ENCODE measurements at places on chromosomes 11 and 22. TPM values are rescaled to one million over a fixed set of nuclear protein-coding genes. Genes with fewer than 3 reads are reported as not detected.

The PRR33 gene
- polyA plus RNA-seq: not detected

The MS4A14 gene
- polyA plus RNA-seq: 0.34 TPM

- no peak for DNase-seq
- H3K4me1 ChIP-seq: peaks cover 12% of the 10 kb centered on the region
- no peaks in the 10 kb centered on the region for H3K27me3 ChIP-seq
- H3K4me3 ChIP-seq: no peak overlapping the region
Observed at GRCh38 chr11:67286621-67287333, 2.3 kb upstream of the ANKRD13D start.

DNA sequence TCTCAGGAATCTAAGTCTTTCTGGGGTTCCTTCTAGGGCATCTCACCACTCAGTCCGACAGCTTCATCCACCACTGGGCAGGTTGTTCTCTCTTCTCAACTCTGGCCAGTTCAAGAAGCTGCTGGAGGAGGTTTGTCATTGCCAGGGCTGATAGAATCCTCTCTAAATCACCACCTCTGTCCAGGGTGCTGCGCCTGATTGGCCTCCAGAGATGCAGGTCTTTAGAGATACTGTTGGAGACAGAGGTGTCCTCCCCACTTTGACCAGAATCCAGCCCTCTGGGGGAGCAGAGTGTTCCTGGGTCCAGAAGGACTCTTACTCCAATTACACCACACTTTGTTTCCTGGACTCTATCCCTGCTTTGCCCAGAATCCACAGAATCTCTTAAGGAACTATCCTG is 90.2 kb downstream of the NELL1 start:
- no peaks in the 10 kb centered on the region for H3K36me3 ChIP-seq
- no peaks in the 10 kb centered on the region for H3K27me3 ChIP-seq
- H3K4me1 ChIP-seq: no peaks in the 10 kb centered on the region
- no peak overlapping the region for H3K4me3 ChIP-seq

DNA sequence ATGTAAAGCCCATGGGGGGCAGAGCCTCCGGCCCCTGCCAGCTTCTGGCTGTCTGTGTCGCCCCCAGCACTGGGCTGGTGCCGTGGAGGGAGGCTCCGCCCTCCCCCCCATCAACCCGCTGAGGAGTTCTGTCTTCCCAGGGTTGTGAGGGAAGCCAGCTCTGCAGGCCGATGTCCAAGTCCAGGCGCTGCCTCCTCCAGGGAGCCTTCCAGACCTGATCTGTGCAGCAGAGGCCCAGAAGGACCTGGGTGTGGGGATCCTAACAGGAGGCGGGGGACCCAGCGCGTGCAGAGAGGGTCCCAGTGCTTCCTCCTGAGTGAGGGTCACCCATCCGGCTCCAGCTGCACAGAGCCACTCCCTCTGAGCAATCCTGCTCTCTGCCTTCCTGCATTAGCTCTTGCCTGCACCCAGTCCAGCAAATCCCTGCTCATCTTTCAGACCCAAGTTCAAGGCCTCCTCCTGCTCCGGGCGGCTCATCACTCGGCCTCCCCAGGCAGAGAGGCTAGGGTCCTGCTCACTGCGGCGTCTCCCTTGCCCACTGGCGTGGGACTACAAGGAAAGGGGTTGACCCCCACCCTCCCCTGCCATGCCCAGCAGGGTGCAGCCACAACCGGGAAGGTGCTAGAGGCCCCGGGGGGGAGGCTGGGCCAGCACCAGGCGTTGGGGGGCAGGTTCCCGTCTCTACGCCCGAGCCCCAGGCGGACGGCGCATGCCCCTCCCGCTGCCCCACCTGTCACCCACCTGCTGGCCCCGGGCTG is 16.4 kb downstream of the PRR33 start:
- H3K36me3 ChIP-seq: no peaks in the 10 kb centered on the region
- H3K4me1 ChIP-seq: no peaks in the 10 kb centered on the region
- no peak for DNase-seq
- no peak overlapping the region for H3K27ac ChIP-seq
- H3K27me3 ChIP-seq: no peaks in the 10 kb centered on the region

GRCh38 chr11:26086028-26086427 is 245.9 kb upstream of the ANO3 start:
- H3K4me3 ChIP-seq: no peak overlapping the region
- H3K4me1 ChIP-seq: no peaks in the 10 kb centered on the region
- H3K27me3 ChIP-seq: no peaks in the 10 kb centered on the region
- no peaks in the 10 kb centered on the region for H3K36me3 ChIP-seq

DNA sequence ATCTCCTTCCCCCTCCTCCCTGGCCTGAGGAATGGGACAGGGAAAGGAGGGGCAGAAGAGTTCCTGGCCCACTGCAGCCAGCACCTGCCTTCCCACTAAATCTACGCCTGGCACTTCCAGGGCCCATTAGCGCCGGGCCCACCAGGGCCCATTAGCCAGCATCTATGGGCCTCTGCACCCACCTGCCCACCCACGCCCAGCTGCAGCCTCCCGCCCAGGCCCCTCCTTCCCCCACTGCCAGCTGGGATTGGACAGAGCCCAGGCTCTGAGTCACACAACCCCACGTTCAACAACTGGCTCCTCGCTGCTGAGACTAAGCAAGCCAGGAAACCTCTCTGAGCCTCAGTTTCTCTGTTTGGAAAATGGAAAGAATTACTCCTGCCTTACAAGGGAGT is 48.7 kb downstream of the CYTH4 start:
- no peak for DNase-seq
- H3K27ac ChIP-seq: peak overlapping the region; percentile 60
- no peaks in the 10 kb centered on the region for H3K36me3 ChIP-seq
- peaks cover 8% of the 10 kb centered on the region for H3K4me1 ChIP-seq
- H3K27me3 ChIP-seq: peaks cover 11% of the 10 kb centered on the region
- H3K4me3 ChIP-seq: peak overlapping the region; percentile 34

DNA sequence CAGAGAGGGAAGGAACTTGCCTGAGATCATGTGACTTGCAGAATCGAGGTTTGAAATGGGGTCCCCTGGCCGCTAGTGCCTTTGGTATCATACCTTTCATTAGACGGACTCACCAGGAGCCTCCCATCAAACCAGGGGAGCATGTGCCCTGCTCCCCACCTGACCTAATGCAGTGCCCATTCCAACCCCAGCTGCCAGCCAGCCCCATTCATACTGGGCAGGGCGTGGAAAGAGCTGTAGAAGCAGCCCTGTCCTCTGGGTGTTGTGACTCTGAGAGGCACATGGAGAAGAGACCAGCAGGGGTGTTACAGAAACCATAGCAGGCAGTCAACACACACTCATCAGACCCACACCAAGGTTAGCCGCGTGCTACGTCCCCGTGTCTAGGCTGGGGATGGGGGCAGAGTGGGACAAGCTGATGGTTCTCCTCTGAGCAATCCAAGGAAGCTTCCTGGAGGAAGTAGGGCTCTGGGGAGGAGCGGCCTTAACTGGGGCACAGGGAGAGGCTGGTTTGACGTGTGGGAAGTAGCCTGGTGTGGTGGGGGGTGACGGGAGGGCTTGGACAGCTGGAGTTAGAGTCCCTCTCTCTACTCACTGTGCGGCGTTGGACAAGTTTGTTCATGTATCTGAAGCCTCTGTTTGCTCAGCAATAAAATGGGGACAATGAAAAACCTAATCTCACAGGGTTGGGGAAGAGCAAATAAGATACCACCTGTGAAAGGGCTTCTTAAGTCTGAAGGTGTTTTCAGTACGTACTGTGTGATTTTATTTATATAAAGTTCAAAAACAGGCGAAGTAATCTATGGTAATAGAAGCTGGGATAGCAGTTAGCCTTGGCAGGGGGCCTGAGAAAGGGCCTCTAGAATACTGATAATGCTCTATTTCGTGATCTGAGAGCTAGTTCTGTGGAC is 14.0 kb downstream of the GRIK4 start:
- DNase-seq: no peak
- no peaks in the 10 kb centered on the region for H3K4me1 ChIP-seq
- H3K4me3 ChIP-seq: no peak overlapping the region
- H3K27ac ChIP-seq: no peak overlapping the region
- no peaks in the 10 kb centered on the region for H3K36me3 ChIP-seq

- DNase-seq: peak; percentile 91
- H3K27ac ChIP-seq: peak overlapping the region; percentile 24
- no peaks in the 10 kb centered on the region for H3K27me3 ChIP-seq
- no peaks in the 10 kb centered on the region for H3K36me3 ChIP-seq
- H3K4me1 ChIP-seq: no peaks in the 10 kb centered on the region
Observed at GRCh38 chr22:24434471-24435322, 7.3 kb downstream of the ADORA2A start.

DNA sequence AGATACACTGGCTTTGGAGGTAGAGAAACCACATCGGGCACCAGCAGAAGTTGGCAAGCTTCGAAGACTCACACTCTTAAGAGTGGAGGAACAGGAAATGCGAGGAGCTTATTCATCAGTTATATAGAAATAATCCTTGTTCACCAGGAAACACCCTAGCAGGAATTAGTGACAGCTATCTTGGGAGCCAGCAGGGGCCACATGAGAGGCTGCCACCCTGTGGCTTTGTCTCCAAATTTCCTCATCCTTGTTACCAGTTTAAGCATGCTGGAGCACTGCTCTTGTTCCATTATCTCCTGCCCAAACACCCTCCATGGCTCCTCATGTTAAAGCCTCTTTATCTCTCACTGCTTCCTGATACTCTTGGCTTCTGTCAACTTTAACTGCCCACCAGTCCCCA is 131.0 kb downstream of the PLEKHA7 start:
- no peaks in the 10 kb centered on the region for H3K27me3 ChIP-seq
- H3K27ac ChIP-seq: no peak overlapping the region
- no peak for DNase-seq
- H3K4me1 ChIP-seq: no peaks in the 10 kb centered on the region

- H3K4me1 ChIP-seq: no peaks in the 10 kb centered on the region
- no peak overlapping the region for H3K27ac ChIP-seq
- H3K4me3 ChIP-seq: no peak overlapping the region
- no peaks in the 10 kb centered on the region for H3K27me3 ChIP-seq
Observed at GRCh38 chr11:19800714-19801519, 88.3 kb downstream of the NAV2 start.

Data from kidney (tissue), 22 donors.